CD4-positive, alpha-beta T cell treated with Interleukin-15 for 1 hour (primary cell): ENCODE measurements at places on chromosomes 5 and 9.

GRCh38 chr9:135478191-135478590 lies 1.4 kb upstream of the PPP1R26 start:
- DNase-seq: no peak

- no peak for DNase-seq
These were observed 7.4 kb downstream of the ZDHHC11B start for GRCh38 chr5:776862-777711.

- DNase-seq: no peak
These were observed 182.0 kb upstream of the MPDZ start for GRCh38 chr9:13461414-13461991.

GRCh38 chr5:100600298-100600994 lies 65.3 kb downstream of the FAM174A start:
- DNase-seq: no peak

- DNase-seq: no peak
These were observed 213.0 kb downstream of the CRB2 start for GRCh38 chr9:123568691-123569688.

DNA sequence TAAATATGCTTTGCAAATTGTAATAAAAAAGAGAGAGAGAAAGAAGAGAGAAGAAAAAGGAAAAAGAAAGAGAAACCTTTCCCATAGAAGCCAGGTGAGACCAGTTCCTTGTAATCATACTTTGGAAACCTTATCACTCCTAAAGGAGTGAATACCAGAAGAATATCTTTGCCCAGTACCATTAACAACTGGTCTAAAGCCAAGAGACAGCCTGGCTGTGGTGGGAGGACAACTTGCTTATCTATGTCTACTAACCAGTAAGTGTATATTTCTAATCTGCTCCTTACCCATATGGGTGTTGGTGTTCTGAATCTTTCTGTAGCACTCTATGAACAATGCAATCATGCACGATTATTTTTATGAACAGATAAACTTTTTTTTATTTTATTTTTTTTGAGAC lies 10.5 kb upstream of the TXN start:
- DNase-seq: no peak
